Right renal cortex interstitium (tissue), 3 donors: ENCODE measurements at places on chromosomes 5 and 9. TPM values are rescaled to one million over a fixed set of nuclear protein-coding genes. Genes with fewer than 3 reads are reported as not detected.

Gene DBH
- 0.62 TPM for polyA plus RNA-seq

Gene LCN9
- not detected for polyA plus RNA-seq

Gene HRH2
- polyA plus RNA-seq, result 3.2 TPM

DNA sequence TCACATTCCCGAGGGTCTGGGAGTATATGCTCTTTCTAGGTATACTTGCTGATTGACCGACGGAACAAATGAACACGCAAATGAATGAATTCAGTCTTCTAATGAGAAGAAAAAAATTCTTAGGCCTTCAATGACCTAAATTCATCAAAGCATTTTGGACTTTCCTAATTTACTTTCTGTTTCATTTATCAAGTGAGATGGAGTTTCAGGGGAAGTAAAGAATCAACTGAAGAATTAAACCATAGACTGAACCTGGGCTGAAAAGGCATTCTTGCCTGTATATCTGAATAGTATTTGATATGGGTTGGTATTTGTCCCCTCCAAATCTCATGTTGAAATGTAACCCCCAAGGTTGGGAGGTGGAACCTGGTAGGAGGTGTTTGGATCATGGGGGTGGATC, 64.1 kb downstream of the ZFAND5 start:
- DNase-seq, result no peak

Gene MYOZ3
- 6.2 TPM for polyA plus RNA-seq

Gene TSSK1B
- polyA plus RNA-seq, result not detected

GRCh38 chr5:122394284-122394930, 82.4 kb downstream of the SNCAIP start:
- no peak for DNase-seq

DNA sequence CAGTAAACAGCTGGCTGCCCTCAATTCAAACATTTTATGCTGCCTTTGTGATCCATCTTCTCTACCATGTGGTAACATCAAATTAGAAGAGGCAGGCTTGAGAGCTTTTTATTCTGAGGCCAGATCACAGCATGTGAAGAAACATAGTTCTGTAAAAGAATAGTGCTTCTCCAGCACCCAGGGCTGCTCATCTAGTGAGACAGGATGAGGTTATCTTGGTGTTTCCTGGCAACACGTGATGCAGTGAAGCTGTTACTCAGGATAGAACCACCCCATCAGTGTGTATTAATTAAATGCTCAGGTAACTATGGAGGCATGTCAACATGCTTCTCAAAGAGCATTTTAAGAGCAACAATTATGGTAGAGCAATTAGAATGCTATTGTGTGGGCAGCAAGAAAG, 400.5 kb upstream of the ACO1 start:
- DNase-seq, result no peak

DNA sequence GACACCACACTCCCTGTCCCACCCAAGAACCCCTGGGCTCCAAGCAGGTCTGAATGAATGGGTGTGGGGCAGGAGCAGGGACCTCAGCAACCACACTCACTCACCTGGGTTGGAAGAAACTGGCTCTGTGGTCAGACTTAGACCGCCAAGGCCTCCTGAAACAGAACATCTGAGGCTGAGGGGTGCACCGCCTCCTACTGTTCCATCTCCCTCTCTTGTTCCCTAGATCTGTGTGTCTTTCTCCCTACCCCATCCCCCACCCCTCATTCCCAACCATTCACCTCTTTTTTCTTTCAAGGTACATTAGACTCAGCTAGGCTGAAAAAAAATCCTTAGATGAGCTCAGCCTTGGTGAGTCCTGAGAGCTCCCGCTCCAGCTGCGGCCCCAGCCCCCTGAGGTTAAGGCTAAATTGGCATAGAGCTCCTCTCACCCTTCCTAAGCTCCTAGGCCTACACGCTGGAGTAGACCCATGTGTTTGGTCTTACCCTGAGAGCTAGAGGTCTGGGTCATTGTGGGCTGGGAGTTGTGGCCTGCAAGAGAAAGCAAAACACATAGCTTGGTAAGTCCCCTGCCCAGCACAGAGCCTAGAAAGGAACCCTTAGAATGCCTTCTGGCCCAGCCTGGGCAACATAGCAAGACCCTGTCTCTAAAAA, 4.8 kb downstream of the ECSCR start:
- DNase-seq, result no peak

GRCh38 chr5:174191076-174191475, 145.6 kb downstream of the NSG2 start:
- DNase-seq, result no peak

DNA sequence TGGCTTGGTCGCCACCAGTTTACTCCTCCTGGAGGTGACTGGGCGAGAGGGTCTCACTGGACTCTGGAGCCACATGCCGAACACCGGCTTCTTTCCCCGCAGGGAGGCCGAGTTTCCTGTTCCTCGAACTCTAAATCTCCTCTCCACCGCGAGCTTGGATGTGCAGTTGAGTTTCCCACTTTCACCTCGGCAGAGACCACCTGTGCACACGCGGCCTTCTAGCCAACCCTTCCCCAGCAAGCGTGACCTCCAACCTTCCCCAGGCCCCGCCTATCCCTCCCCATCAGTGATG, 380.1 kb downstream of the IRX2 start:
- DNase-seq, result no peak

DNA sequence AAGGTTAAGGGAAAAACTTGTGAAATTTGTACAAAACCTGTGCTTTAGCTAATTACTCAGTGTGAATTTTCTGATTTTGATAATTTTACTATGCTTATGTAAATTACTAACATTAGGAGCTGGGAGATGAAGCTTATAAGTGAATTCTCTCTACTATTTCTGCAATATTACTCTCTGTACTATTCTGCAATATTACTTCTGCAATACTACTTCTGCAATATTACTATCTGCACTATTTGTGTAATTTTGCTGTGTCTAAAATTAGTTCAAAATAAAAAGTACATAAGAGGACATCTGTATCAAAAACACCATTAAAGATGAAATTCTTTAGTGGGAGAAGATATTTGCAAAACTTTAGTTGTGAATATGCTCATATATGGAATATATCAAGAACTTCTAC, 62.9 kb downstream of the C9 start:
- DNase-seq, result no peak

Gene TIFAB
- 0.15 TPM for polyA plus RNA-seq

Gene FSTL4
- polyA plus RNA-seq, result 0.89 TPM

GRCh38 chr9:7387840-7388239, 411.7 kb downstream of the DMAC1 start:
- DNase-seq, result no peak
